GM10248 (cell line): ENCODE measurements at places on chromosomes 2 and 18.

DNA sequence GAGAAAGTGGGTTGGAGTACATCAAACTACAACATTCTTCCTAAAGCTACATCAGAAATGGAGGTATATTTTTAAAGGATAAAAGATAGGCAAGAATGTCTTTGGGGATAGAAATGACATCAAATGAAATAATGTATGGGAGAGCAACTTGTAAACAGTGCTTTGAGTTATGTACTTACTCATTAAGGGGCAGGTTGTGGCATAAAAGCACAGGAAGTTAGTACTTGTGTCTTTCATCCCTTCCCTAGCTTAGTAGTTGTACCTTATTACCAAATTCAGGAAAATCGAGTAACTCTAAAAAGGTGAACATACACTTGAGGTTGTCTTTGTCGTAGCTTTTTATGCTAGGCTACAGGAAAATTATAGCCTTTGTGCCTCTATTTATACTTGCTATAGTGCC, 28.9 kb downstream of the PPP1CB start:
- no peak for DNase-seq

DNA sequence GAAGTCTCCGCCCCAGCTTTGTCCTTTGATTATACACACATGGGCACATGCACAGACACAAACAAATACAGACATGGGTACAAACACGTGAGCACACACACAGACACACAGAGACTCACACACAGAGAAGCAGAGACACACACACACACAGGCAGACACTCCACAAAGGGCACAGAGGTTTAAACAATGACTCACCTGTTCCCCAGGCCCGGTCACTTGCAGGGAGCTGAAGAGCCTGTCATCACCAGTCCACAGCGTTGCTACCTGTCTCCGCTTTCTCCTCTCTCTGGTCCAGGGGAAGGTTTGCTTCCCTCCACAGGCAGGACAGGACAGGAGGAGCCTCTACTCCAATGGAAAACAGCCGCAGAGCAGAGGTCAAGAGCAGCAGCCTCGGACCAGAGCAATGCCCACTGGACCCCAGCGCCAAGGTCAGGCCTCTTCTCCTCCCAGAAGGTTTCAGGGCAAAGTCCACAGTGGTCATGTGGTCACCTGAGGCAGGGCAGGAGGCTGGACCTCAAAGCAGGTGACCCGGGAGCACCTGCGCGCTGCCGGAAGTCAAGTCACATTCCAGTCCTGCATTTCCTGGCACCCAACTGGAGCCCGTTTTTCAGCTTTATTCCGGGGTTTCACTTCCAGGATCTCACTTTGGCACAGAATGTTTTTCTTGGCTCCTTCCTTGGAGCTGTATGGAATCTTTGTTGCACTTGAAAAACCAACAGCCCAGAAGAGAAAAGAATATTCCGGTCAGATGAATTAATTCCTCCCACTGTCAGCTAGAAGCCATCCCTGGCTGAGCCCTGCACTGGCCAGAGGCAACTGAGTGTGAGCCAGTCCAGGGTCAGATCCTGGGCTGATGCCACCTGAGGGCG, at the start of gene RAB17:
RAB17 (minus strand) TSS at position 463 of the 869 bp plus-strand sequence. CDS start 4,580 bp downstream, outside the sequence.
- DNase-seq, result no peak

GRCh38 chr2:168025487-168026202, 221.8 kb downstream of the STK39 start:
- no peak for DNase-seq

DNA sequence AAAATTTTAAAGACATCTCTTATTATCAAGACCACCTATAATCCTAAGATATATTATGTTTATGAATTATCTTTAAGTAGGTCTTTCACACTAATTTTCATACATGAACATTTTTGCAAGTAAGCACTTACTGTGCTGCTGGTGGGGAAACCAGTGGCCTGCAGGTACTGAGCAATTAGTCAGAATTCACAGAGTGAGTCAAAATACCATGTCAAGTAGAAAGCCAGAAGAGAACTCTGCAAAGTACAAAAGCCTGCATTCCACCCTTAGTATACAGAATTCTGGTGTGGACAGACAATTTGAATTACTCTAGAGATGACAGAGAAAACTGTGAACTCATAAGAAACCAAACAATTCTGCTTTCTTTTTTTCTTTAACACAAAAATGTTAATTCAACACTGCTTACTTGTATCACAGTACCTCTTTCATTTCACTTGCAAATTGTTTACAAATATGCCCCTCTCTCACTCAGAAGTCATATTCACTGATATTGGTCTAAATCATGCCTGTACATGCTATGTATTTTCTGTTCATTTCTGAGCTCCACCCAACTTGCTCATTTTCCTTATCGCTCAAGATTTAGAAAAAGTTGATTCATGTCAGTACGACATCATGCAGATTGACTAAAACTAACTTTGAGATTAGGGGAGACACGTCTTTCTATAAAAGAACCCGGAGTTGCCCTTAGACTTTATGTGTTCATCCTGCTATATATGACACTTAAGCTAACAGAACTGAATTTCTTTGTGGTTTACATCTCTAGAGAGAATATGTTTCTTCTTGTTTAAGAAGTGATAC, 182.9 kb downstream of the IKZF2 start:
- DNase-seq, result no peak

DNA sequence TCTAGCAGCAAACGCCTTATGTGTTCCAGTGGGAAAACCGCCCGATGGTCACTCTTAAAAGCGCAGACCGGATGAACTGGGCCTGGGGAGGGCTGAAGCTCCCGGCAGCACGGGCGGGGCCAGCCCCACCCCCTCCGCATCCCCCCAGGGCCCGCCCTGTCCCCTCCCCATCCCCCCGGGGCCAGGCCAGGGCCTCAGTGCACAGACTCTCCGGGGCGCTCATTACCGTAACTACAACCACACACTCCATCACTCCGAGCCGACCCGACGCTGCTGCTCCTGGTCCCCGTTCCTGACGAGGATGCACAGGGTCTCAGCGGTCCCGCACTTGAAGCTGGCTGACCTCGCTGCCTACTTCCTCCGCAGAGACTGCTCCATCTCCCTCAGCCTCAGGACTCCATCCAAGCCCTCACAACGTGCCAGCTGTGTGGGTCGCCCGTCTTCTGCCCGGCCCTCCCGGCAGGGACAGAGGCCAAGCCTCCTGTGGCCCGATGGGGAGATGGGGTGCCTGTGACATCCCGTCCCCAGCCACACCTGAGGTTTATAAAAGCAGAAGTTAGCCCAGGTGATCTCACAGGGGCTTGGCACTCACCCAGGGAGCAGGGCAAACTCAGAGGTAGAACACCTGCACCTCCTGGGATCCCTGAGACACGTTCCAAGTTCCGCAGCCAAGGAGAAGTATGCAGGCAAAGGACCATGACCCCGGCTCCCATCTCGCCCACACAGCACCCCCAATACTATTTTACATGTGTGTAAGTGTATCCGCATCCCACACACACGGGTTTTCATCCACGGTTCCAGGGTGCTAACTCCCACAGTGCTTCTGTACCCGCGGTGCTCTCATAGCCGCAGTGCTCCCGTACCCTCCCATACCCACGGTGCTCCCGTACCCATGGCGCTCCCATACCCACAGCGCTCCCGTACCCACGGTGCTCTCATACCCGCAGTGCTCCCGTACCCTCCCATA, 36.0 kb downstream of the SLC66A2 start:
- no peak for DNase-seq

DNA sequence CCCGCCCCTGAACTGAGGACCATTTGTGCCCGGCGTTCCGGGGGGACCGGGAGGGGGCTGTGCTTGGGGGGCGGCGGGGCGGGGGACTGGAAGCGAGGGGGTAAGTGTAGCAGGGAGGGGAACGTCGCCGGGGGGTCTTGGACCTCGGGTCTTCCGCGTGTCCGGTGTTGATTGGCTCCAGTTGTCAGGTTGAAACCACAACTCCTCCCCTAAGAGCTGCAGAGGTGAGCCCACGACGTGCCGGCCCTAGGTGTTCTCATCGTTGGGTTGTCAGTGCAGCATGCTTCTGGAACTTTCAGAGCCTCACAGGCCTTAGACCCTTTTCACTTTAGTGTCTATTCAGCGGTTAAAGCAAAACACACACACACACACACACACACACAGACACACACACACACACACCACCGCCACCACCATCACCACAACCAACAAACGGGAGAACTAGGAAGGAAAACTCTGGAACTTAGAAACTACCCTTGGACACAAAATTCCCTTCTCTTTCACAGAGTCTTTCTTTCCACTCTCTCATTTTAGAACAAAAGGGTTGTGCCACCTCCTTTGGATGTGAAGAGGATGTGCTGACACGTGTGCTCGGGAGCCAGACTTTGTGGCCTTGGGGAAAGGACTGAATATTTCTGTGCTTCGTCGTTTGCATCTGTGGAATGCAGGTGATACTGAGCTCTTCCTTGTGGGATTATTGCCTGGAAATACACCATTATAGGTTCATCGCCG, 6.7 kb upstream of the DLX2 start:
- DNase-seq, result peak; percentile 18

GRCh38 chr2:8408560-8409460, 273.0 kb upstream of the ID2 start:
- DNase-seq, result peak; percentile 73

GRCh38 chr2:1621041-1621440, 123.3 kb downstream of the PXDN start:
- DNase-seq, result no peak

- peak; percentile 53 for DNase-seq
Observed at GRCh38 chr18:76686737-76687231, 135.6 kb upstream of the ZNF236 start.

- no peak for DNase-seq
Observed at GRCh38 chr18:35573531-35573930, 8.0 kb upstream of the GALNT1 start.

DNA sequence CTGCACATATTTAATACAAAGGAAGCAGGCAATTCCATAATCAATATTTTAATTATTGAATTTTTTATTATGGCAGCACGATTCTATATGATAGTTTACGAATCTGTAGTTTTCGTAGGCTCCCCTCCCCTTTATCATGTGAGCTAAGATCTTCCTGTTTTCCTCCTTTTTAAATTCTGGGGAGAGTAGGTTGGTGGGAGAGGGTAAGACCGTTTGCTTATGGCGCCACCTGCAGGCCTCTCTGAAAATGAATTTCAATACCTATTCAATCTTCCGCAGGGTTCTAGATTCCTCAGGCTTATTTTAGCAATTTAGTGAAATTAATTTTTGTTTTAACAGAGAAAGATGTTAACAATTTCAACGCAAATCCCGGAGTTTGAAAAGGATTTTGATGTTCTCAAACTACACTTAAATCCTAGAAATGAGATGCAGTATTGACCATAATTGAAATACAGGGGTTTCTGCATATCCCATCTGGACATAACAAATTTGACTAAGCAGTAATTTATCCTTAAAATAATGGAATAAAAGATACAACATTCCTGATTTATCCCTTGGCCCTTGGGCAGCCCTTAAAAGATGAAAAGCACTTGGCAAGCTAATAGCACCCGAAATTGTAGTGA, 12.8 kb upstream of the GBX2 start:
- peak; percentile 61 for DNase-seq

DNA sequence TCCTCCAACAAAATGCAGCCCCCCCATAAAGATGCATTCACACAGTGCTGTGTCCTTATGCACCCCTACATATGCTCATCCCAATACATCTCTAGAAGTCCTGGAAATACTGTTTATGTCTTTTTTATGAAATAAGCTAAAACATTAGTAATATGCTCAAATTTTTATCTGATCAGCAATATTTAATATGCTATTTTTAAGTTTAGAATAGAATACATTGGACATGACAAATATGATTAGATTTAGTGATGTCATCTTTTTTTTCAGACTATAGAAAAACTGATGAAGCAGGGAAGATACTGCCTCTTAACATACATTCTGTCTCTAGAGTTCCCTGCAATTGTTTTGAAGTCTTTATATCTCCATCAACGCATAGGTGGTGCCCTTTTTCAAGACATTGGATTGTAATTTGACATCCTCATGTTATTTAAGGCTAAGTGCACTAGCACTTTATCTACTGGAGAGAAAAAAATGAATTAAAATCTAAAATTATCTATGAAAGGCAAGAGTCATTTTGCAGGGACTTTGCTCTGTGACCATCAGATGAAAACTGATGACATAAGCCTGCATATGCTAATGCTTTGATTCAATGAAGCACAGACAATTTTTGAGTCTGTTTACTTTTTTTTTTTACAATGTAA, 395.3 kb downstream of the LPIN1 start:
- no peak for DNase-seq

GRCh38 chr18:51077217-51077616, 47.2 kb downstream of the SMAD4 start:
- DNase-seq, result no peak

GRCh38 chr2:26983746-26984145, 13.3 kb downstream of the MAPRE3 start:
- DNase-seq, result no peak

DNA sequence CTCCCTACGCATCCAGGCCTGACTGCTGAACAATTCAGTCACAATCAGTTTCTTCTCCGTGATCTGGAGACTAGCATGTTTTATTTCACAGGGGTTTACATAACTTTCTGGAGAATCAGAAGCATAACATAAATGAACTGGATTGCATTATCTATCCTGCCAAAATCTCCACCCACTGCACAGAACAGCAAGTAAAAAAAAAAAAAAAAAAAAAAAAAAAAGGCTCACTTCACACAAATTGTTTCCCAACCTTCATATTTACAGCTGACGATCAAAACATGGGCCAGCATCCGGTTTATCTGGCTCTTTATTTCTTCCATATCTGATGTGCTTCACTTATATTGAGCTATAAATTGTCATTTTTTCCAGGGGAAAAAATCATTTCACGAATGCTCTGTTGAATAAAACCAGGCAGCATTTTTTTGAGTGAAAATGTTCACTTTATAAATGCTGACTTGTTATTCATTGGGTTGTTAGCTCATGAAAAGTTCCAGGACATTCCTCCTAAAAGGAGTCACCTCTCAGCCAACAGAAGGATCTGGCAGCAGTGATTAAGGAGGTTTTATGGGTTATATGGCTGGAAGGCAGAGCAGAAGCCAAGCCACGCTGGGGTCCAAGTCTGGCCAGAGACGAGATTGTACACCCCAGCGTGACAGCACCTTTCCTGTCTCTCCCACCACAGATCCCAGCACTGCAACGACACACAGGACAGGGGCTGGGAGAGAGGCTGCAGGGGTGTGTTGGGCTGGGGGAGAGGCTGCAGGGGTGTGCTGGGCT, 51.2 kb upstream of the GLI2 start:
- DNase-seq, result no peak

DNA sequence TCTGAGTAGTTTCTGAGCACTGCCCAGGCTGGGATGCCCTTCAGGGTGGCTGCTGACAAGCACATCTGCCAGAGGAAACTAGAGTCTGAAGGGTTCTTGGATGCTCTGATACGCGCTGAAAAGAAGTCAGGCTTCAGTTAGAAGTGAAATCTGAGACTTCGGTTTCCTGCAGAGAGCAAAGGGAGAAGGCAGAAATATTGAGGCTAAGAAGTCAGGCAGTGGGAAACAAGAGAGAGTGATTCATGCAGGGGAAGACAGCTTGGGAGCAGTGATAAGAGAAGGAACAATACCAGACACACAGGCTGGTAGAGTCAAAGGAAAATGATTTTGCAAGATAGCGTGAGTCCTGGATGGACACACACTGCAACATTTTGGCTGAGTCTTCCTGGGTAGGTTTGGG, 51.0 kb upstream of the BOD1L2 start:
- DNase-seq, result no peak

DNA sequence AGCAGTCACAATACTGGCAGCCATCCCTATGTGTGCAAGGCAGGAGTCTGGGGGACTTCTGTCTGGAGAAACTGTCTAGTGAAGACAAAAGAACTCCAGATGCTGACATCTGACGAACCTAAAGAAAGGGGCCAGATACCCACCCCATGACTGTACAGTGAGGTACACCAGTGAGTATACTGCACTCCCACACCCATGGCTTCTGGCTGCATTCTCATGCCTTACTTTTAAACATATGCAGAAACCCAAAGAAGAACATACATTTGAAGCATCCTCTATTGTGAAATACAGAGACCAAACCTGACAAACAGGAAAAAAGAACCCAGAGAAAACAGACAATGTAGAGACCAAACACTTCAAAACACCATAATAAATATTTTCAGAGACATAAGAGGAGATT, 102.2 kb downstream of the ACTR3 start:
- DNase-seq, result no peak
